ENCODE measurements at places on chromosomes 4 and X. TPM values are rescaled to one million over a fixed set of nuclear protein-coding genes. Genes with fewer than 3 reads are reported as not detected.

Gene RASL11B
- total RNA-seq, result 1.3 TPM

Gene SORCS2
- total RNA-seq, result 6.2 TPM

Gene POF1B
- total RNA-seq, result 0.19 TPM

Gene CT47B1
- total RNA-seq, result not detected

Gene CLDN34
- total RNA-seq, result 0.39 TPM

All from right lobe of liver (tissue), 6 donors.